NCI-H524 treated with DMSO at 0.1 percent for 48 hours (cell line): ENCODE measurements at places on chromosomes 11 and 22.

DNA sequence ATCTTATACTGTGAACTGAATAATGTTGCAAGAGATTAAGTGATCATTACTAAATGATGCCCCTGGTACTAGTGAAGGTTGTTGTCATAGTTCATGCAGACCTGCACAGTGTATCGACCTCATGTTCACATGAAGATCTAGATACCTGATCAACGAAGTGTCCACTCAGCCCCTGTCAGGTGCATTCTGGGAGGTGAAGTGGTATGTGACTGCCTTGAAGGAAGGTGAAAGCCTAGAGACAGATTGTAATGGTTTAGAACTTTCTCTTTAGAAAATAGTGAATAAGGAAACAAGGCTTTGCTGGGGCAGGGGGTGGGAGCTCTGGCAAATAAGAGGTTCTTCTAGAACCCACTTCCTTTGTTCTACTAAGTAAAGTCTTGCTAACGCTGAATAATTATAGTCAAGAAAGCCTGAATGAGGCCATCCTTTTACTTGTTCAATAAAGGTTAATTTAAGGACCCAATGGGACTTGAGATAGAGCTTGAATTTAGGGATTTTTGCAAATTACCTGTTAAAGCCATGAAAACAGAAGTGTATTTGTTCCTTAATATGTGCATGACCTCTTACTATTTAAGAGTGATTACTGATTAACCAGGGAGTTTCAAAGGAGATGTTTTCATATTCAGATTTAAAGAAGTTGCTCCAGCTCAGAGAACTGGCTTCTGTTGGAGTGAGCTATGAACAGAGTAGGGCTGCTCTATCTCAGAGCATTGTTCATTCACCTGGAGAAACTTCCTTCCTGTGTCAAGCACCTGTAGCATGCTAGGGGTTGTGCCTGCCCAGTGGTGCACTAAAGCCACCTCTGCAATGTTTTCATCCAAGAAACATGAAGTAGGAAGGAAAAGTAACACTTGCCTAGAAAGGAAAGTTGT lies 45.3 kb downstream of the C22orf31 start:
- DNase-seq = no peak

DNA sequence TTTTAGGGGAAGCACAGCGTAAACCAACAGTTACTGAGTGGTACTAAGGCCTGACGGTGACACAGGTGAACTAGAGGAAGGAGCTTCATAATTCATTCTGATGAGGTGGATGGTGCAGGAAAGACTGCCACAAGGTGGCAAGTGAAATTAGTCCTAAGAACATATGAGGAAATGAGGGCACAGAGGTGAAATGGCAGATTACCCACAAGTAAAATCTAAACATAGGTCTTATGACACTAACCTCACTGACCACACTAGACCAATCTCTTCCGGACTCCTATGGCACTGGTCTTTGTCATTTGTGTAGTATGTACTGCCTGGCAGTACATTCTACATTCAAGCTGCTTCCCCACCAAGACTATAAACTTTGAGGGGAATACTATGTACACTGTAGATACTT lies 20.2 kb downstream of the GAB2 start:
- no peak for DNase-seq

- no peak for DNase-seq
These were observed 27.7 kb downstream of the OR6Q1 start for GRCh38 chr11:58058276-58059006.

DNA sequence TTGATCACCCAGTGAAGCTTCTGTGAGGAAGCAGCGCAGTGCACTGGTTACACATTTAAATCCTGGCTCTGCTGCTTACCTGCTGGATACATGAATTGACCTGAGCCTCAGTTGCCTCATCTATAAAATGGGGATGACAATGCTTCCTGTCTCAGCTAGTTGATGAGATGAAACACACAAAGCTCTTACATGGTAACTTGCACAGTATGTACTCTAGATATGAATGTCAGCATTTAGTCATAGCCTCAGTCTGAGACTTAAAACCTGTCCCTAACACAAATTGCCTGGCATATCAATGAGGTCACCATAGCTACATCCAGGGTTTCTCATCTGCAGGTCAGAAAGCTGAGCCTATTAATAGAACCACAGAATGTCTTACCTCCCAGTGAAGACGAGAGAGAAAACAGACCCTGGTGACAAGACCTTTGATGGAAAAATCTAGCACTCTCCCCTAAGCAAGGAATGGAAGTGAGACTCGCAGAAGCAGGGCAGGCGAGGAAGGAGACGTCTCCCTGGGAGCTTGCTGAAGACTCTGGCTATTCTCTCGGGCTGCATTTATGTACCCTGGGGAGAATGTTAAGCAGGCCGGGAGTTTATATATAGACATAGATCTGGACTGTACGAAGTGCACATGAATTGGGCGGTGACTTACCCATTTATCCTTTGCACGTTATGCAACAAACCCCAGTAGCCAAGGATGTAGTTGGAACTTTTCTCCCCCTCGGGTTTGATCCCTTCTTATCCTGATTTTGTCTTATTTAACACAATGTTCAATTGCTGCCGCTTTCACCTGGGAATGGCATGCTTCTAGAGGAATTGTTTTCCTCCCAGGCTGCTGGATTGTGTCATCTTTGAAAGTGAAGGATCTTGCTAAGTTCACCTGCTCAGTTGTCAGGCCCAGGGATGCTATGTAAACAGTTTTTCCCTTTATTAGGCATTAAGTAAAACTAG lies 18.0 kb downstream of the SDHAF2 start:
- DNase-seq = no peak

DNA sequence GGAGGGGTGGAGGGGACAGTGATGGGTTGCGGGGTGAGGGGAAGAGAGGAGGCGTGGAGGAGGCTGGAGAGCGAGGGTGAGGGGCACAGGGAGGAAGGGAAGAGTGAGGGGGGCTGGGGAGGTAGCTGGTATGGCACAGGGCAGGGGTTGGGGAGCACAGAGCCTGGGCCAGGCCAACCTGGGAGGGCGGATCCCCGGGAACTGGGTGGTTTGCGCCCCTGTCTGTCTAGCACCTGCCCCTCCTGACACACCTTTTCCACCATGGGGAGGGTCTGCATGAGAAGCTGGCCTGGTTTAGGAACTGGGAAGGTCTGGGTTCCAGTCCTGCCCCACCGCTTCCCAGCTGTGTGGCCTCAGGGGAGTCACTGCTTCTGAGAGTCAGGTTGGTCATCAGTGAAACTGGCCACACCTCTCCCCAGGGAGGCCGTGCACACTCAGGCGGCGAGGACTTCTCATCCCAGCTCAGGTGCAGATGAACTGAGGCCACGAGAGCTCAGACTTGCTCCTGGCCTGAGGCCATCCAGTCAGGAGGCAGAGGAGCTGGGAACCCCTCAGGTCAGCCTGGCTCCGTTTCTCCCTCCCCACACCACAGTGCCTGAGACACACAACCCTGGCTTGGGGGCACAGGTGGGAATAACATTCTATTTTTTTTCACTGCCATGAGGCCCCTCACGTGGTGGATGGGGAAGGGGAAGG lies 95.6 kb downstream of the PHF21B start:
- DNase-seq = no peak

DNA sequence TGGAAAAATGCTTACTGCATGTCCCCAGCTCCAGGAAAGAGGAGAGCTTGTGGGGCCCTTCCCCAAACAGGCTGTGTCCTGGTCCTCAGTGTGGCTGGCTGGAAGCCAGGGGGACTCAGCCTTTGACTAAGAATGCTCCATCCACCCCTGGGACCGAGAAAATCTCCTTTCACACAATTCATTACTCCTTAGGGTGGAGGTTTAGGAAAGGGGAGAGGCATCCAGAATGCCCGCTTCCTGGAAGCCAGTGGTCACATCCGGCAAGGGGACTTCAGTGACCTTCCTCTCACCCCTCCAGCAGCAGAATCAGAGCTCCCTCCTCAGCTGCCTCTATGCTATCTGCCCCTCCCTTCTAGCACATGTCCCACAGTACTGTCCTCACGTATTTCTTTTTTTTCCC lies 21.9 kb downstream of the ATG16L2 start:
- no peak for DNase-seq

- no peak for DNase-seq
These were observed 107.1 kb upstream of the PARVA start for GRCh38 chr11:12270215-12270797.
